Left lung (tissue), 14 donors: ENCODE measurements at places on chromosomes 6 and 20. TPM values are rescaled to one million over a fixed set of nuclear protein-coding genes. Genes with fewer than 3 reads are reported as not detected.

Gene PNISR
- polyA plus RNA-seq = 299 TPM

GRCh38 chr20:31705598-31706597 is 16.8 kb downstream of the BCL2L1 start:
- no peak for DNase-seq

GRCh38 chr6:16657768-16658167 is 103.5 kb downstream of the ATXN1 start:
- DNase-seq = no peak

Gene C6orf132
- polyA plus RNA-seq = 3.0 TPM

Gene MPIG6B
- 2.8 TPM for polyA plus RNA-seq

DNA sequence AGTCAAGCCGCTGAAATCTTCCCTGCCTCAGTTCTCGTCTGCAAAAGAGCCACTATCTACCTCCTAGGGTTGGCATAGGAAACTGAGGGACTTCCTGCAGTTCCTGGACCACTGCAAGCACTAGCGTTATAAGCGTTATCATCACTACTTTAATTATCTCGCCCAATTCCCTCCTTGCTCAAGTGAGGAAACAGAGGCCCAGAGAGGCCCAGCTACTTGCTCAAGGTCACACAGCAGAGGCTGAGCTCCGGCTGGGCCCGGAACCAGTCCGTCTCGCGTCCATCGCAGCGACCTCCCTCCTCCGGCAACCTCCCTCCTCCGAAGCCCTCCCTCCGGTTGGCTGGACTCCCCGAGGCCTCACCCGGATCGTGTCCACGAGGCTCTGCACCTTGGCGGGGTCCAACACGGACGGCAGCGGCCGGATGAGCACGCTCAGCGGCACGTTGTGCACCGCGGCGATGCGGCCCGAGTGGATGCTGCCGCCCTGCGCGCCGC is 338 bp downstream of the SRXN1 start:
- DNase-seq = no peak

Gene PSMB8
- polyA plus RNA-seq = 46.2 TPM

GRCh38 chr20:51902933-51903332 is 100.6 kb upstream of the SALL4 start:
- no peak for DNase-seq

DNA sequence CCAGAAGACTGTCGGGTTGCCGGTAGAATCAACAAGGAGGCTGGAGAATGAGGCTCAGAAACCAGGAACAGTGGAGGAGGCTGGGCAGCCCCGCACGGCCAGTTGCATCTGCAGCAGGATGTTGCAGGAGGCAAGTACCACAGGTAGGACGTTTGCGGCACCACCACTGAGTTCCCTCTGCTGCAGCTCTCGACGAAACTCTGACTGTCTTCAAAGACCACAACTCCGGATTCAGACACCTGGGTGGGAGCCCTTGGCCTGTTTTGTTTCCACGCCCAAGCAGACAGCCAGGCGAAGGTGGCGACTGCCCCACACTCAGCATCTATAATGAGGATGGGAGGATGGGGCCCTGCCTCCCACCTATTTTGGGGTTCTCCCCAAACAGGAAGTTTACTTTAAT is 218.2 kb downstream of the ZDHHC14 start:
- no peak for DNase-seq

- no peak for DNase-seq
Measured at GRCh38 chr20:20495729-20496503, 128.0 kb downstream of the INSM1 start.

- DNase-seq = no peak
Measured at GRCh38 chr20:15653396-15654207, 919.6 kb downstream of the KIF16B start.

DNA sequence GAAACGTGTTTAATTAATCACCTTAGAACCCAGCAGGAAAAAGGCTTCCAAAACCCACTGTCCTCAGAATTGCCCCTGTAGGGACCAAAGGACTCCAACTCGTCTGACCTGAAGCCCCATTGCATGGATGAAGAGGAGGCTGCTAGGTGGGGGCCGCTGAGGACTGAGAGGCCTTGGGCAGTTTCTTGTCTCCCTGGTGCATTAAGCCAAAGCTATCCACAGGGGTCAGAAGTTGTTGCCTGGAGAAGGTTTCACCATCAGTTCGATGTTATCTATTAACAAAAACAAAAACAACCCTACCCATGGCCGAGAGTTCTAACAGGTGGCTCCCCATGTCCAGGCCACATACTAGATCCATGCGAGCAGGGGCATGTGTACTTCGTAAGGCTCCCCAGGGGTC is 120.9 kb upstream of the CD93 start:
- no peak for DNase-seq

Gene OR2H2
- polyA plus RNA-seq = 0.14 TPM

Gene GNRH2
- polyA plus RNA-seq = 0.87 TPM

- DNase-seq = no peak
Measured at GRCh38 chr20:40335437-40335836, 353.6 kb downstream of the MAFB start.

- DNase-seq = no peak
Measured at GRCh38 chr20:42565235-42565995, 624.3 kb downstream of the PTPRT start.

DNA sequence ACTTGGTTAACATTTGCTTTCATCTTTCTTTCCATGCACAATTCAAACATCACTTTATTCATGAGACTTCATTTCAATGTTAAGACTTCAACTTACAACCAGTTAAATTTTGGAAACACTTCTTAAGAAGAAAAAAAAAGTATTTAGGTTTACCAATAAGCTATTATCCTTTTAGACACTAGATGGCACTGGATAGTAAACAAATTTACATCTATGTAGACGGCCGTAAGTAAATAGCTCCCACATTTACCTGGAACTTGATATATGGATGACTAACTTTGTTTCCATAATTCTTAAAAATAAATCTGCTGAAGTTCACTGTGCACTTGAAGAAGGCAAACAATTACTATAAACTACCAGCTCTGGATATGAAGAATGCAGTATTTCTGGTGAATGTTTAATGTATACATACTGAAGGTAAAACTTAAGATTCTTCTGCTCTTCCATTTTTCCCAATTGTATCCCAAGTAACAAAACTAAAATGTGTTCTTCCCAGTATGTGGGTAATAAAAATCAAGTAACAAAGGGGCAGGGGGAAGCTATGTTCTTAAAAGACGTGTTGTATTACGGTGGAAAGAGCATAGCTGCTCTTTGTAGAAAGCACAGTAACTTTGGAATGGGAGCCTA is 130.6 kb upstream of the C6orf118 start:
- DNase-seq = no peak
